ENCODE measurements at places on chromosomes 6 and 20. TPM values are rescaled to one million over a fixed set of nuclear protein-coding genes. Genes with fewer than 3 reads are reported as not detected.

GRCh38 chr6:31453259-31453658, 44.7 kb upstream of the MICB start:
- H3K27me3 ChIP-seq, result peaks cover 1% of the 10 kb centered on the region
- H3K4me1 ChIP-seq, result no peaks in the 10 kb centered on the region
- no peak overlapping the region for H3K4me3 ChIP-seq
- H3K27ac ChIP-seq, result no peak overlapping the region

DNA sequence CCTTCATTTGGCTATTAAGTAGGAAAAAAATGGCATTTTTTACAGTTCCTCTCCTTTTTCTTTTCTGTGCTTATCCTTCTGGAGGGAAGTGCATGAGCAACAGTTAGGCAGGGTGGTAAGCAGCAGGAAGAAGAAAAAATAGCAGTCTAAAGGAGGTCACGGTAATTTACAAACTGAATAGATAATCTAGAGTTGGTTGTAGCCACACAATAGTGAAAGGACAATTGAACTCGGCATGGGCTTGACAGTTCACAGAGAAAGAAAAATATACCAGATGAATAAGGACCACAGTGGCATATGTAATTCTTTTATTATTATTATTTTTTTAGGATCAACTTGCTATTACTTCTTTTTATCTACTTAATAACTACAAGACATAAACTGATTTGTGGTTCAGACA, 358.6 kb downstream of the BTBD9 start:
- H3K27ac ChIP-seq, result no peak overlapping the region
- H3K4me1 ChIP-seq, result no peaks in the 10 kb centered on the region
- H3K36me3 ChIP-seq, result no peaks in the 10 kb centered on the region

DNA sequence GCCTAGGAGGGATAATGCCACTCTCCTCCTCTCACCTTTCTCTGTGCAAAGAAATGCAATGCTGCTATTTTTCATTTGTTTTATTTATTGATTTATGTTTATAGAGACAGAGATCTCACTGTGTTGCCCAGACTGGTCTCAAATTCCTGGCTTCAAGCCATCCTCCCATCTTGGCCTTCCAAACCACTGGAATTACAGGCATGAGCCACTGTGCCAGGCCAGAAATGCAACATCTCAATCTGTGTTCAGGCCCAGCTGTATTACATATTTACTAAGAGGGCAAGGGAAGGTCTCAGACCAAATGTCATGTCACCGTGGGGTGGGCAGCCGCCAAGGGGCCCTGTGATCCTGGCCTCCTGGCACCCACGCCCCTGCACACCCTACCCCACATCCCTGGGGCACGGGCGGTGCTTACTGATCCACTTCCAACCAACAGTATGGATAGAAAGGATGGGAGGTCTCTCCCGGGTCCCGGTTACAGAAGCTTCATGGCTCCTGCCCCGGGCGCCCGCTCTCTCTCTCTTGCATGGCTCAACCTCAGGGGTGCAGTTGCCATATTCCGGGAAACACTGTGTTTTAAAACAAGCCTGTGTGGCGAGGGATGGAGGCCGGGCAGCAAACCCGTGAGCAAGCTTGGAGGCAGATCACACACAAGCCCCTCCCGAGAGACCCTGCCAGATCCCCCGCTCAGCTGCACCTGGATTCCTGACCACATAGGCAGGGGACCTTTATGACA, 111.8 kb downstream of the AGPAT4 start:
- no peak for DNase-seq
- H3K4me3 ChIP-seq, result no peak overlapping the region
- peaks cover 22% of the 10 kb centered on the region for H3K27me3 ChIP-seq
- no peaks in the 10 kb centered on the region for H3K36me3 ChIP-seq

GRCh38 chr6:38861926-38862401, 146.9 kb downstream of the DNAH8 start:
- DNase-seq, result no peak
- peaks cover 9% of the 10 kb centered on the region for H3K4me1 ChIP-seq
- no peak overlapping the region for H3K27ac ChIP-seq

DNA sequence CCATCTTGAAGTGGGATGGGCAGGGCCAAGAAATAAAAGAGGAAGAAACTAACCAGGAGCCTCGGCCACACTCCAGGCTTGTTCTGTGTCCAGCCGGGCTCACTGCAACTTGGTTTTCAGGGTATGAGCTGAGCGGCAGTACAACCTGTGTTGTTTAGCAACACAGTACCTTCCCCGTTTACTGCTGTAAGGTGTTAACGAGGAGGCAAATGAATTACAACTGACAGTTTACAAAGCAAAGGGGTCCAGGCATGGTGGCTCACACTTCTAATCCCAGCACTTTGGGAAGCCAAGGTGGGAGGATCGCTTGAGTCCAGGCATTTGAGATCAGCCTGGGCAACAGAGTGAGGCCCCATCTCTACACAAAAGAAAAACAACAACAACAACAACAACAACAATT, 481.3 kb upstream of the SULF2 start:
- no peaks in the 10 kb centered on the region for H3K27me3 ChIP-seq
- no peaks in the 10 kb centered on the region for H3K36me3 ChIP-seq
- H3K27ac ChIP-seq, result no peak overlapping the region
- DNase-seq, result no peak
- no peak overlapping the region for H3K4me3 ChIP-seq

DNA sequence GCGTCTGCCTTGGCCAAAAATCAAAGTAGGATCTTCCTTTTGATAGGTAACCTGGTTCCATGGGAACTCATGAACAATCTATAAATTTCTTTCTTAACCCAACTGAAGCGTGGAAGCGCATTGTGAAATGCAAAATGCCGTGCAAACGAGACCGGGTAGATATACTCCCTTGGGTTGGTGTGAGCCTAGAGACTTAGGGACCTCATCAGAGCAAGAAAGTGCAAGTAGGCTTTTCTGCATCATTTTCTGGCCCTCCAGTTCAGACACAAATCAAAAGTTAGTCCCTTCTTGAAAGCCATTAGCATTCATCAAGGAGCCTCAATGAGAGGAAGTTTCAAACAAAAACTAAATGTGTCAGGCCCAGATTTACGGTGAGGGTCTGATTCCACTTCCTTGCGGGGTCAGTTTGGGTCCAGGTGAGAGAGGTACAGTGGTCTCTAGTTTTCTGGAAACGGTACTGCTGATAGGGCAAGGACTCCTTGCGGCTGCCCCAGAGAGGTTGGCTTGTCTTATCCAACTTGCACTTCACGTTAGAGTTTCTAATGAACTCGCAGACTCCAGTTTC, 5.3 kb upstream of the ZNF184 start:
- peaks cover 27% of the 10 kb centered on the region for H3K4me1 ChIP-seq
- H3K4me3 ChIP-seq, result peak overlapping the region; percentile 87
- no peaks in the 10 kb centered on the region for H3K27me3 ChIP-seq
- DNase-seq, result no peak

GRCh38 chr20:378961-379336, 1.6 kb upstream of the TRIB3 start:
- DNase-seq, result no peak
- no peak overlapping the region for H3K4me3 ChIP-seq
- H3K27ac ChIP-seq, result peak overlapping the region; percentile 12

GRCh38 chr20:58655328-58656107, 4.4 kb downstream of the STX16 start:
- peaks cover 59% of the 10 kb centered on the region for H3K4me1 ChIP-seq
- H3K4me3 ChIP-seq, result no peak overlapping the region
- H3K27ac ChIP-seq, result no peak overlapping the region

GRCh38 chr6:7300926-7301325, 12.1 kb downstream of the SSR1 start:
- no peaks in the 10 kb centered on the region for H3K27me3 ChIP-seq
- H3K4me3 ChIP-seq, result no peak overlapping the region
- H3K4me1 ChIP-seq, result peaks cover 9% of the 10 kb centered on the region
- H3K27ac ChIP-seq, result no peak overlapping the region
- DNase-seq, result no peak

DNA sequence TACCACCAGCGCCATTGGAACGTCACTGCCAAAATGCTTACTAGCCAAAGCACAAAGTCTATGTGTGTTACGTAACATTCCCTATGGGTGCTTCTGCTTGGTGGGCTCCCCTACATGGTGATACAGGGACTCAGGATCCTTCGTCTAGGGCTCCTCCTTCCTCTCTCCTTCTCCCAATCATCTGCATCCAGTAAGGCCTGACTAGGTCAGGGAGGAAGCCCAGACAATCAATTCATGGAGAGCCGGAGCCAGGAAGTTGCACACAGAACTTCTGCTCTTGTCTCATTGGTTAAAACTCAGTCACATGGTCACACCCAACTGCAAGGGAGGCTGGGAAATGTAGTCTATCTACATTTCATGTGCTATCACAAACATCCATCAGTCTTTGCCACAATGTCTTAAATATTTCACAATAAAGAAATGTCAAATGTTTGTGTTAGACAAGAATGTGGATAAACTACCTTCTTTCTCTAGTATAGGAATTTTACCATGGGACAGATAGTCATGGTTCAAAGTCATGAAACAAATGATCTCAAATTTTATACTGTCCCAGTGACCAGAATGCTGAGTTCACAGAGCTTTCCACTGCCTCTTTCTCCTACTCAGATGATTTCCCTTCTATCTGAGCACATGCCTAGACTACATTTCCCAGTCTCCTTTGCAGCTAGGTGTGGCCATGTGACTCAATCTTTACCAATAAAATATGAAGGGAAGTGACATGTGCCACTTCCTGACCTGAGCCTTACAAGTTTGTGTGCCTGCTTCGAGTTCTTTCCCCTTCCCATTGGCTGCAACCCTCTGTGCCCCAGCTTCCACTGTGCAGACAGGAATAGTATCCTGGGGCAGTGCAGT, 9.3 kb upstream of the KCNK15 start:
- peak; percentile 96 for DNase-seq
- no peak overlapping the region for H3K27ac ChIP-seq
- H3K27me3 ChIP-seq, result no peaks in the 10 kb centered on the region
- H3K4me1 ChIP-seq, result peaks cover 14% of the 10 kb centered on the region
- peak overlapping the region; percentile 39 for H3K4me3 ChIP-seq

The OGFR gene
- total RNA-seq, result 68.3 TPM

The CTAGE9 gene
- total RNA-seq, result not detected

The KIAA0408 gene
- not detected for total RNA-seq

The MOG gene
- total RNA-seq, result not detected

The CENPQ gene
- total RNA-seq, result 29.4 TPM

Data from HepG2 (cell line).